Globus pallidus (tissue), 1 donor: ENCODE measurements at places on chromosomes 2 and 18.

DNA sequence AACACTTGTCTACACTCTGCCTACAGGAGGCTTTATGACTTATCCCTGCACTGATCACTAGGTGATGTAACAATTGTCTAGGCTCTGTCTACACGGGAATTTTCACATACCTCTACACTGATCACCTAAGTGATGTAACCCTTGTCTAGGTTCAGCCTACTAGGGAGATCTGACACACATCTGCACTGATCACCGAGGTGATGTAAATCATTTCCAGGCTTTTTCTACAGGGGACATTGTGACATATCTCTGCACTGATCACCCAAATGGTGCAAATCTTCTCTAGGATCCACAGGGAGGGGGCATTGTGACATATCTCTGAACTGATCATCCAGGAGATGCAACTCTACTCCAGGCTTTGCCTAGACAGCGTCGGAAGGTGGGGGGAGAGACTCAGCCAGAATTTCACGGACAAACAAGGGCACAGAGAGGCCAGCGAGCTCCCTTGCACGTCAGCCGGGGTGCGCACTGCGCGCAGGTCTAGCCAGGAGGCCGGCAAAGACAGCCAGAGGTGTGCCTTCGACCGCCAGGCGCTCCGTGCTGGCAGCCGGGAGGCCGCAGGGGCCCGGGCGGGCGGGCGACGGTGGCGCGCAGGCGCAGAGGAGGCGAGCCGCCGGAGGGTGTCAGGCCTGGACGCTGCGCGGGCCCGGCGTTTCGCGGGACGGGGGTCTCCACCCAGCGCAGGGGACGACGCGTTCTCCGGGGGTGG, 46.9 kb upstream of the USP14 start:
- peak; percentile 70 for DNase-seq

DNA sequence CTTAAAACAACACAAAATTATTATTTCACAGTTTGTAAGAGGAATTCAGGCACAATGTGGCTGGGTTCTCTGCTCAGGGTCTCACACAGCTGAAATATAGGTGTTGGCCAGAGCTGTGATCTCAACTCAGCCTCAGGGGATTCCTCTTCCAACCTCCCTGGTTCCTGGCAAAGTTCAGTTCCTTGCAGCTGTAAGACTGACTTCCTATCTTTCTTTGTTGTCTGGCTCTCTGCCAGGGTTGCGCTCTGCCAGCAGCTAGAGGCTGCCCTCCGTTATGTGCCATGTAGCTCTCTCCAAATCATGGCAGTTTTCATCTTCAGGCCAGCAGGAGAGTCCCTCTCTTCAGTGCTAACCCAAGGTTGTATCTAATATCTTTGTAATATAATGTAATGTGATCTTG, 272.5 kb upstream of the KCNJ3 start:
- DNase-seq: no peak

GRCh38 chr18:75124991-75125381, 84.0 kb downstream of the PTGR3 start:
- DNase-seq: no peak

GRCh38 chr2:100856732-100857131, 36.8 kb downstream of the NPAS2 start:
- no peak for DNase-seq

GRCh38 chr2:232538671-232539070, 821 bp upstream of the CHRNG start:
- no peak for DNase-seq

- no peak for DNase-seq
These were observed 379.5 kb upstream of the MAP2 start for GRCh38 chr2:209044307-209044706.

DNA sequence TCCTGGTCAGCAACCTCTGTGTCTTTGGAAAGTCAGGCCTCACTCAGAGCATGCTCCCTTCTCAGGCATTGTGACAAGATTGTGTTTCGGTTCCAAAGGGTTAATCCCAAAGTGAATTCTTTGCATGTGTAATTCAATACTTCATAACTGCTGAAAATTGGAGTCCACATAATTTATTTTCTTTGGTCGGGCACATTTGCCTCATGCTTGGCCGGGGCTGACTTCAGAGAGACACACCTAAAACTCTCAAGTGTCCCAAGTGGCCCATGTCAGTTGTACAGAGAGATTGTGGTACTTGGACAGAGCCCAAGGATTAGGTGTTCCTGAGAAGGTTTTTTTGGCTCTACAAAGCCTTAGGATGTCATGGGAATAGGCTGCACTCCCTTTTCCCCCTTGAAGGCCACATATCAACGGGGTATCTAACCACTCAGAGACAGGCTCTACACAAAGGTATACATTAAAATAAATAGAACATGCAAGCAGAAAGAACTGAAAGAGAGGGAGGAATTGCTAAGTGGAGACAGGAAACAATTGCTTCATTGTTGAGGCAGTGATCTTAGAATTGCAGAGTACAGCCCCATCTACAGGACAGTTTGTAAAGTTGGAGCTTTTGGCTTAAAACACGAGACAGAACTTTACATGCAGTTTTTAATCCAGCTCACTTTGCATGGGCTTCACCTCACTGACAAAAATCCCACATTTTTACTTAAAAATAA, 1232.3 kb upstream of the ZEB2 start:
- peak; percentile 84 for DNase-seq

DNA sequence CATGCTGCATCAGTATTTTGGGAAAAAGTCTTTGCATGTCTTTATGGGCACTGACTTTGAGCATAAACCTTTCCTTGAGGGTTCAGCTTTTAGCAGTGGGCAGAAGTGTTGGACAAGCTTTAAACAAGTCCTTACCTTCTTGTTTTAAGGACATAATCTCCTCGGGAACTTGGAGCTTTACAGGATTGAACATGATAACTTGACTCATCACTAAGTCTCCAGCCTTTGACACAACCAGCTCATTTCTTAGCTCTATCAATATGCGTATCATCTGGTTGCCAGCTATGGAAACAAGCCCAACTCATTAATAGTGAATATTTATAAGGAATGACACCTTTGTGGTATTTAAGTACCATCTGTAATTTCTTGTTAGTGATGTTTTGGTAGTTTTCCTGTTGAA, 21.0 kb upstream of the RAB27B start:
- DNase-seq: no peak

DNA sequence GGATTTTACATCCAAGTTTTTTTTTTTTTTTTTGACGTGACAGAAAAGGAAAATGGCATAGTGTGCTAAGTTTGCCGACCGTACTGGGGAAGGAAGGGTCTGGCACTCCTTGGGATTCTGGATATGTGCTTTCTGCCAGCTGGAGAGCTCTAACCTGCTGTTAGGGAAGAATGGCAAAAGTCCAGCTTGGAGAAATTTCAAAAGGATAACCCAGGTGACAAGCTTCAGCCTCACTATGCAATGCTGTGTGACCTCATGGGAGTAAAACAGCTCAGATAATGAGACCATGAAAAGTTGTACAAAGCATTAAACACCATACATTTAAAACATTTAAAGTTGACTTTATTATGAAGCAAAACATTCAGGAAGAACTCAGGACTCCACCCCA, 10.3 kb upstream of the GPR45 start:
- no peak for DNase-seq

GRCh38 chr2:197001921-197002320, 75.4 kb upstream of the PGAP1 start:
- DNase-seq: no peak

DNA sequence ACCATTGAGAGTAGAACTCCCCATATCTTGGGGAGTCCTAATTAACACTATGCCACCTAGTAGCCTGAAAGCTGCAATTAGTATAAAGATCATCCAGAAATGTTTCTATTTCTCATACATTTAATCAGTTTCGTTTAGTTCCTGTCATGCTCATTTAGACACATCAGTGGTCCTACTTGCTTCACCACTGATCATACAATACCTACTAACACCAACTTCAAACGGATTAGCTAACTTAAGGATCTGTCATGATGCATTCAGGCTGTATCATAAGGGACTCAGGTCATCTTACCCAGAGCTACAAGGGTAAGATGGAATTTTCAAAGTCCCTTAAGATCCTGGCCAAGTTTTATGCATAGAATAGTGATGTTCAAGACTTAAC, 6.8 kb downstream of the SRSF7 start:
- no peak for DNase-seq

DNA sequence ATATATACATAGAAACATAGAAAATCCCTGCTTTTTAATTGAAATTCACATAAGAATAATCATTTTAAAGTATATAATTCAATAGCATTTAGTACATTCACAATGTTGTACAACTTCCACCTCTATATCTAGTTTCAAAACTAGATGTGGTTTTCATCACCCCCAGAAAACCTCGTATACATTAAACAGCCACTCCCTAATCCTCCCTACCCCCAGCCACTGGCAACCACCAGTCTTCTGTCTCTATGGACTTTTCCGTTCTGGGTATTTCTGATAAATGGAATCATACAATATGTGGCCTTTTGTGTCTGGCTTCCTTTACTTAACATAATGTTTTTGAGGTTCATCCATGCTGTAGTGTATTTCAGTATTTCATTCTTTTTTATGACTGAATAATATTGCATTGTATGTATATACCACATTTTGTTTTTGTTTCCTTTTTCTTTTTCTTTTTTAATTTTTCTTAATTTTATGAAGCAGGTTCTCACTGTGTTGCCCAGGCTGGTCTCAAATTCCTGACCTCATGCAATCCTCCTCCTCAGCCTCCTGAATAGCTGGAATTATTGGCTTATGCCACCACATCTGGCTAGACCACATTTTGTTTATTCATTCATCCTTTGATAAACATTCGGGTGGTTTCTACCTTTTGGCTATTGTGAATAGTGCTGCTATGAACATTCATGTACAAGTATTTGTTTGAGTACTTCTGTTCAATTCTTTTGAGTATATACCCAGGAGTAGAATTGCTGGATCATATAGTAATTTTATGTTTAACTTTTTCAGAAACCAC, 50.6 kb upstream of the RNF152 start:
- no peak for DNase-seq

DNA sequence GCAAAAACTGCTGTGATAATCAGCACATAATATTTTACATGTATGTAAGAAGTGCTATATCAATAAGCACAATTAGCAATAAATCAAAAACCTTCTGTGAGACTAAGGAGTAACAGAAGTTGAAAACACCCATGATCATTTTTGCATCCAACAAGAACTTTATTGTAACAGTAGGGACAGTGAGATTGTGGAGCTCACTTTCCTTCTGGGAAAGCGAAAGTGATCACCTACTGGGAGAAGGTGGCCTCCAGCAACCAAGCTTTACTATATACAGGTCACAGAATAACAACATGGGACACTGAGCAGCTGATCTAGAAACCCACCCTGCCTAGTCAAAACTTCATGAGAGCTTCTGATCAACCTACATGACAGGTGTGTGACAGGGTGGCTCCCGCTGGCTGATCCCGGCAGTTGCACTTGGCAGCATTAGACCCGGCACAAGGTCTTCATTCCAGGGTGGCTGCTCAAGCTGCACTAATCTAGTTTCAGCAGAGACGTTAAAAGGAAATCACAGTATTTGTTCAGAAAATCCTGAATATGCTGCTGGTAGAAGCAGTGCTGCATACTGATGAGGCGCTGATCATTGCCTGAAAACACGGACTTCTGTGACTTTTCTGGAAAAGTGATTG, 63.5 kb upstream of the ARL5A start:
- no peak for DNase-seq

DNA sequence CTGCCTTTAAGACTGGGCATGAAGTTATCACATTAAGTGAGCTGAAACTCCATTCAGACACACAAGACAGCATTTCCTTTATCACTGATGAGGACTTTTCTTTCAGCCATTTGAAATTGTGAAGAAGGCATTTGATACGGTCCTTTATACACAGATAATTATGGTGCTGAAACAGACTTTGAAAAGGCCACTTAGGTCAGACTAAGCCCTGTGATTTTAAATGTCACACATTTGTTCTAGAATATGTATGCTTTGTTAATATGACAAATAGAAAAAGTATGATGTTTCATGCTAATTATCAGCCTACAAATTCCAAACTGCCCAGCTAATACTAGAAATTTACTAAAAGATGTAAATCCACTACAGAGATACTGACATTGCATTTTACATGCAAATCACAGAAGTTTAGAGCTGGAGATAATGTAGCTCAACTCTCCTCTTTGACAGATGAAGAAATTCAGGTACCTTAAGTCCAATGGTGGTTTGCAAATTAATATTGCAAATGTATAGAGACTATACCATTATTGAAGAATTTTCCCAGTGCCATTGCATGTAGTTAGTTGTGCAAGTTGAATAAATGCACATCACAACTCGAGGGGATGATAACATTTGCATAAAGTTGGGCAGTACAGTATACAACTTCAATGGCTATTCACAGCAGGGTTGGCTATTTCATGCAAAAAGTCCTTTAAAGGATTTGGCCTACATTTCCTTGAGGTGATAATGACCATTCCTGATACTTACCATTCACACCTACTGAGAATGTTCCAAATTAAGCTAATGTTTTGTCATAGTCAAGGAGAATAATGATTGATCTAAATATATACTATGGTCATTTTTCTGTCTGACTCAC, 175.2 kb downstream of the UPP2 start:
- DNase-seq: no peak

- no peak for DNase-seq
These were observed 132.3 kb upstream of the TFPI start for GRCh38 chr2:187686416-187687024.

DNA sequence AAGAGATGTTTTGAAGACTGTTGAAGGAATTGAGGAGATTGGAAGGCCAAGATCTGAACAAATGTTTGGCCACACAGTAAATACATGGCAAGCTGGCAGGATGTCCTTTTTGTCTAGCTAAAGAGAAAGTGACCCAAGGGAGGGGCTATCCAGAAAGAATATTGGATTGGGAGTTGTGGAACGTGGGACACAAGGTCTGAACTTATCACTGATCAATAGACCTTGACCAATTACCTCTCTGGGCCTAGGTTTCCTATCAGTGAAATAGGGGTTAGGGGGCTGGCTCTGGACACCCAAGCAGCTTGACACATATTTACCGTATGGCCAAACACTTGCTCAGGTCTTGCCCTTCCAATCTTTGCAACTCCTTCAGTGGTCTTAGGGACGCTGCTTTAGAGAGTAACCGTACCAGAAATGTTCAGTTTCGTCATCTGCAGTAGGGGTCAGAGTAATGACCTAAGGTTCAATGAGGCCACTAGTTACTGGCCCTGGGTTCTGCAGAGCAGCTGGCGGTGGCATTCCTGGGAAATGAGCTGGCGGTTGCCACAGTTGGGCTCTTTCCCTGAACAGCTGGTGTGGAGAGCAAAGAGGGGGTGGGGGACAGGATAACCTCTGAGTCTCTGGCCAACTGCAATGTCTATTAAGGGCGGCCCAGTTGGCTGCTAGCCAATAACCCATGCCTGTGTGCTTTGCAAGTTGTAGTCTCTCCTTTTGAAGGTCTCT, 70.1 kb upstream of the STPG4 start:
- DNase-seq: no peak
